Mesendoderm (in vitro differentiated cells): ENCODE measurements at places on chromosomes 12 and 14.

- DNase-seq, result no peak
Measured at GRCh38 chr12:76549131-76549530, 10.4 kb downstream of the OSBPL8 start.

DNA sequence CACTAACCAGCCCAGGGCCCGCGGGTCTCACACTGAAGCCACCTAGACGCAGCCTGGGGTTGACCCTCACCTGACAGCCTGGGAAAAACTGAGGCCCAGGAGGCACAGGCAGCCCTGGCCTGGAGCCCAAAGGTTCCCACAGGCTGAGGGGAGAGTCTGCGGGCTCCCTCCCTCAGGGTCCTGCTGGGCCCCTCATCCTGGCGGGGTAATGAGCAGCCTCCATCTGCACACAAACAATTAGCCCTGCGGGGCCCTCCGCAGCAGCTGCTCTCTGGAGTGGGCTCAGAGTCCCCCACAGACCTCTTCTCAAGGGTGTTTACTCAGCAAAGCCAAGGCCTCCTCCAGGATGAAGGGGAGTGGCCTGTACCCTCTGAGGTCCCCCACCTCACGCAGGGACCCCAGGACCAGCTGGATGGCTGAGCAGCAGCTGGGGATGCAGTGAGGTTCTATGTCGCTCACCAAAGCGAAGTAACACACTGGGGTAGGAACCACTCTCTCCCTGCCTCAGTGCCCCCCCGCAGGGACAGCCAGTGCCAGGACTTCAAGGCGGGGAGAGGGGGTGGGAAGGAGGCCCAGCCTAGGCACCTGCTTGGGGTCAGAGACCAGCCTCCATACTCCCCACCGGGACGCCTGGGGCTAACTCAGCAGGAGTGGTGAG is 7.3 kb downstream of the AKT1 start:
- DNase-seq, result no peak

DNA sequence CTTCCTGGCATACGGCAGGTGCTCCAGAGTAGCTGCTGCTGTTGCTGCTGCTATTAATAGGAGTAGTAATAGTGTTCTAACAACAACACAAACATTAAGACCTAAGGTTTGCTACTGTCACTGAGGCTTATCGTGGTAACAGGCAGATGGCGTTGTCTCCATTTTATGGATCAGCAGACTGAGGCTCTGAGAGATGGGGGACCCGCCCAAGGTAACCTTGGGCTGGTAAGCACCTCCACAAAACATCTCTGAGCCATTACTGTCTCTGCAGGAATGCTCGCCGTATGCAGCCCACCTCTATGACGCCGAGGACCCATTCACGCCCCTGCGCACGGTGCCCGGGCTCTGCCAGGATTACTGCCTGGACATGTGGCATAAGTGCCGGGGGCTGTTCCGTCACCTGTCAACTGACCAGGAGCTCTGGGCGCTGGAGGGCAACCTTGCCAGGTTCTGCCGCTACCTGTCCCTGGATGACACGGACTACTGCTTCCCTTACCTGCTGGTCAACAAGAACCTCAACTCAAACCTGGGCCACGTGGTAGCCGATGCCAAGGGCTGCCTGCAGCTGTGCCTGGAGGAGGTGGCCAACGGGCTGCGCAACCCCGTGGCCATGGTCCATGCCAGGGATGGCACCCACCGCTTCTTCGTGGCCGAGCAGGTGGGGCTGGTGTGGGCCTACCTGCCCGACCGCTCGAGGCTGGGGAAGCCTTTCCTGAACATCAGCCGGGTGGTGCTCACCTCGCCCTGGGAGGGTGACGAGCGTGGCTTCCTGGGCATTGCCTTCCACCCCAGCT is 7.2 kb downstream of the HHIPL1 start:
- no peak for DNase-seq

- no peak for DNase-seq
Measured at GRCh38 chr12:117580015-117580717, 218.7 kb upstream of the NOS1 start.
